ENCODE measurements at places on chromosomes 2 and 18.
A peak's percentile ranks its signal among the peaks of the same experiment; 100 is the strongest.

GRCh38 chr18:41134426-41134825 lies 820.6 kb upstream of the PIK3C3 start:
- DNase-seq = no peak

DNA sequence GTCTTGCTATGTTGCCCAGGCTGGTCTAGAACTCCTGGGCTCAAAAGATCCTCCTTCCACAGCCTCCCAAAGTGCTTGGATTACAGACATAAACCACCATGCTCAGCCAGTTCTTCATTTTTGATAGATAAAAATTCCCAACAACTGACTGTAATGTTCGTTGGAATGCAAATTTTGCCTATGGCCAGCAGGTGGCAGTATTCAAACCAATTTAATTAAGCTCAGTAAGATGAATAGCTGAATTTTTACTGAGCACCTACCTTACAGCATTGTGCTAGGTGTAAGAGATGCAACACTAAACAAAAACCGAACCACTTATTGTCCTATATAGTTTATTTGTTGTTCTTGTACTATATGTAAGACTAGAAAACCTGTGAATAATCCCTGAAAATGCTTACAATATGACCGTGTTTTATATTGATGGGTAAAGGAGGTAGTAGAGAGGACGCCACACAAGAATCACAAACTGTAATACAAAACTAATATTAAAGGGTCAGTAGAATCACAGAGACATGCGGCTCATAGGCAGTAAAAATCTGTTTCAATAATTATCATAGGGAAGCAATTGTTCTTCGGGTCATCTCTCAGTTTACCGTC lies 8.2 kb upstream of the TMEM182 start:
- peak; percentile 11 for DNase-seq

DNA sequence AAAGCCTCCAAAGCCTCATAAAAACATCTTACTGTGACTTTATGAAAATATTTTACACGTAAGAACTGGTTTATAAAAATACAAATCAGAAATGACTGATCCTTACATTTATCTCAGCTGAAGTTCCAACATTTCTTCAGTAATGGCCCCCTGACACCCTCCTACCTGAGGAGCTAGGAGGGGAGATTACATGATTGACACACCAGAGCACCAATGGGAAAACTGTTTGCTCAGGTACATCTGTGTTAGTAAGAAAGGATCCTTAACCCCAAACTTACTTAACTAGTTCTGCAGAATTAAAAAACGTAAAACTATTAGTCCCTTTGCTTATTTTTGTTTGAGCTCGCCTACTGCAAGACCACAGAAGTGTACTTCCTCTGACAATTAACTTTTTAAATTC lies 27.0 kb downstream of the ENOSF1 start:
- no peak for DNase-seq

DNA sequence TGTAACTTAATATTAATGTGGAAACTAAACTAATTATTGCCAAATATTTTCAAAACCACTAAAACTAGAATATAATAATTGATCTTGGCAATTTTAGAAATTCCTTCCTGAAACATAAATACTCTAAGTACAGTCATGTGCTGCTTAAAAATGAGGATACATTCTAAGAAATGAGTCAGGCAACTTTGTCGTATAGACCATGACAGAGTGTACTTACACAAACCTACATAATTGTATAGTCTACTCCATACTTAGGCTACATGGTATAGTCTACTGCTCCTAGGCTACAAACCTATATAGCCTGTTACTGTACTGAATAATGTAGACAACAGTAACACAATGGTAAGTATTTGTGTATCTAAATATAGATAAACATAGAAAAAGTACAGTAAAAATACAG lies 27.6 kb downstream of the FEZ2 start:
- DNase-seq = no peak

DNA sequence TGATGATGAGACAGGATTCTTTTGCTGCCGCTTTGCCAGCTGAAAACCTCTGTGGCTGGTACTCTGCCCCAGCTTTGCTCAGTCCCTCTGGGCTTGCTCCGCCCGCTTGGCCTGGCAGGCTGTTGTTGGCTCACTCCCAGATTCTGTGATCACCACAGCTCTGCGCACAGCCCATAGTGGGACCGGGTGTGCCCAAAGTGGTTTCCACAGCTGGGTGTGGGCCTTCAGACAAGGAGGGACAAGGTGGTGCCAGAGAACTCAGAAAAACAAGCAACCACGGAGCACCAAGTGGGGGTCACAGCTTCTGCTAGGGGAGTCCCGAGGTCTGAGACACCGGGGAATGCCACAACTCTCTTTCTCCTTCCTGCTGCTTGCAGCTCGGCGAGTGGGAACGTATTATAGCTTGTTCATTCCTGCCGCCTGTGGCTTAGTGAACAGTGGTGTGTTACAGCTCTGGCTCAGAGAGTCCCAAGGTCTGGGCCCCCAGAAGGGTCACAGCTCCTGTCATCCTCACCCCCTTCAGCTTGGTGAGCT lies 9.2 kb upstream of the KYNU start:
- no peak for DNase-seq

DNA sequence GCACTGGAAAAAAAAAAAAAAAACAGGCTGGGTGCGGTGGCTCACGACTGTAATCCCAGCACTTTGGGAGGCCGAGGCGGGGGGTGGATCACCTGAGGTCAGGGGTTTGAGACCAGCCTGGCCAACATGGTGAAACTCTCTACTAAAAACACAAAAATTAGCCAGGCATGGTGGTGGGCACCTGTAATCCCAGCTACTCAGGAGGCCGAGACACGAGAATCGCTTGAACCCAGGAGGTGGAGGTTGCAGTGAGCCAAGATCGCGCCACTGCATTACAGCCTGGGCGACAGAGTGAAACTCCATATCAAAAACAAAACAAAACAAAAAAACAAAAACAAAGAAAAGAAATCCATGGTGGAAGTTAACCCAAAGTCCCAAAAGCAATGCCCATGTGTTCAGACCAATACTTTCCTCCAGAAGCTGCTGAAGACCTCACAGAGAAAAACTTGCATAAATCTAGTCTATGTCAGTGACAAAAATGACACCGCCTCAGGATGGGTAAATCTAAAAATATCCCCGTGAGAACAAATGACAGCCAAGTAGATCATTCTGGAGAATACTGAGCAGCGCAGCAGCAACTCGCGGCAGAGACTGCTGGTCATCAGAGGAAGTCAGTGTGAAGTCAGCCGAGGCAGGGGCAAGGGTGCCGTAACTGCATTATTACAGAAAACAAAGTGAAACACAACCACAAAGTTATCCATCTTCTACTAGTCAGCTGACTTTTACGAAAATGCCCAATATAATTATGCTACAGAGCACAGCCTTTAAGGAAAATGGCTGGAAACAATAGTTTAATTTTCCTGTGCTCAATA lies 41.0 kb downstream of the LPIN2 start:
- DNase-seq = no peak

DNA sequence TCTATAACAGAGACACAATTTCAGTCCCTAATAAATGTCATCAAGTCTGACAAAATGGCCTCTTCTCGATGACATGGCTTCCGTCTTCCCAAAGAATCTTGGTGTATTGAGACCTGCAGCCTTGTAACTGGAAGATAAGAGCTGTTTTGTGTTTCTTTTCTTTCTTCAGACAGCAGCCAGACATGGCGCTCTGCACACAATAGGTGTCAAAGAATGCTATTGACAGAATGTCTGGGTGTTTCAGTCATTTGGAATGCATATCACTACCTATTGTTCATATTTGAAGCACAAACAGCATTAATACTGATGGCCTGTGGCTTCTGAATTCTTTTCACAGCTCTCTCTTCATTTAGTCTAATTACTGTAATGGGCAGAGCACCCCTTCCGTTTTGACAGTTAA lies 344.8 kb downstream of the RPRM start:
- DNase-seq = no peak

DNA sequence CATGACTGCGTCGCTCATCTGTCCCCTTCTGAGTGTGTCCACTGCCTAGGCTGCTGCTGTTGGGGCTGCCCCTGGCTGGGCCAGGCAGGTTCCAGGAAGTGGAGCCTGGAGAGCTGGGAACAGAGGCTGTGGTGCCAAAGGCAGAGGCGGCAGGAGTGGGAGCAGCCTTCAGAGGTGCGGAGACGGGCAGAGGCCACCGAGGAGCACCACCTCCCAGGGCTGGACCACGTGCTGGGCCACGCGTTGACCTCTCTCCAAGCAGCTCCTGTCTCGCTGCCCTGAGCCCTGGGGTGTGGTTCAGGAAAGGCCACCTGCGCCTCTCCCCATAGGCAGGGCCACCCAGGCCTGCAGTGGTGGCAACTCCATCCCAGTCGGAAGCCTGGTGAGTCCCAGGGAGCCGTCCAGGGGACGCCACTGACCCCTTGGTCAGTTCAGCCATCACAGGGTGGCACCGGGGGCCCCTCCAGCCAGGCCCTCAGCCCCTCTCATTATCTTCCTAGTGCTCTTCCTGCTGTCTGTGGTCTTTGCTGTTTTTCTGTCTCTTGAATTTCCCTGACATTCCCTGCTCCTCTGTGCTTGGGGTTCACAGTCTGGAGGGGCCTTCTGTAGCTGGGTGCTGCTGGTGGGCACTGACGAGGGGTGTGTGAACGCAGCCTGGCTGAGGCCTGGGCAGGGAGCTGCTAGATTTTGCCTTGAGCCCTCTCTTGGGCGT lies 122.8 kb upstream of the HS6ST1 start:
- DNase-seq = no peak

GRCh38 chr2:219612577-219613286 lies 14.7 kb upstream of the SLC4A3 start:
- no peak for DNase-seq

- DNase-seq = no peak
These were observed 259.2 kb downstream of the IKZF2 start for GRCh38 chr2:212892193-212892592.

GRCh38 chr2:72988726-72989273 lies 71.5 kb downstream of the EMX1 start:
- DNase-seq = no peak

GRCh38 chr18:44779753-44780292 lies 99.1 kb downstream of the SETBP1 start:
- DNase-seq = no peak

DNA sequence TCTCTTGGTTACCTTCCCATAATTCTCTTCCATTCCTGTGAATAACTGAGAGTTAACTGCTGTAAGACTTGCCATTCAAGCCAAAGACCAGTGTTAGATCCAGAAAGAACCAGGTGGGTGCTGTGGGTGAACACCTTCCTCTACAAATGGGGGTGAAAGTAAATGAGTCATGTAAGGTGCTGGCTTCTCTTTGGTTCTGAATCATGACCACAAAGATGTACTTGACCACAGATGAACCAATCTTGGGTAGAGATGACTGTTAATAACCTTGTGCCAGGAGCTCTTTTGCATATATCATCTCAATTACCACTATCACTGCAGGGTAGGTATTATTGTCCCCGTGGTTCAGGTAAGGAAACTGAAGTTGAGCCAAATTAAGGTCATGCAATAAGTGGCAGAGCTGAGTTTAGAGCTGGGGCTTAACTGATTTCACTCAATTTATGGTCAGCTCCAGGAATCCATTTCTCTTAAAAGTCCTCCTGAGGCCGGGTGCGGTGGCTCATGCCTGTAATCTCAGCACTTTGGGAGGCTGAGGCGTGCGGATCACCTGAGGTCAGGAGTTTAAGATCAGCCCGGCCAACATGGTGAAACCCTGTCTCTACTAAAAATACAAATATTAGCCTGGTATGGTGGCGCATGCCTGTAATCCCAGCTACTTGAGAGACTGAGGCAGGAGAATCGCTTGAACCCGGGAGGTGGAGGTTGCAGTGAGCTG lies 244.9 kb upstream of the CXCR4 start:
- DNase-seq = no peak

- peak; percentile 48 for DNase-seq
These were observed 2.0 kb downstream of the BCL11A start for GRCh38 chr2:60551240-60552077.

GRCh38 chr2:11502740-11503292 lies 31.0 kb upstream of the GREB1 start:
- DNase-seq = no peak

DNA sequence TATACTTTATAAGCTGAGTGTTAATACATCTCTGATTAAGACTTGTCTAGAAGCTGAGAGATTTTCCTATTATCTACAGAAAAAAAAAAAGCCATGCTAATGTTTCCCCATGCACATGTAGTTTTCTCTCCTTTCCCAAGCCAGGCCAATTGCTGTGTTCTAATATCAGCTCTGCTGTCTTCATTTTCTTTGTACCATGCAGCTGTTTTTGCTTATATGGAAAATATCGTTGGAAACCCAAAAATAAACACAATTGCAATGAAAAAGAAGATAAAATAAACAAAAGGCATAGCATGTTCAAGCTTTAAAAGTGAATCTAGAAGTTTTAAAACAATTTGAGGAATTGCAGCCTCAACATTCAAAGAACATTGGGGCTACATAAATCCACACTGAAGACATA lies 817.4 kb upstream of the ACVR2A start:
- DNase-seq = no peak

- no peak for DNase-seq
These were observed 2.5 kb upstream of the DHRS9 start for GRCh38 chr2:169066897-169067296.

DNA sequence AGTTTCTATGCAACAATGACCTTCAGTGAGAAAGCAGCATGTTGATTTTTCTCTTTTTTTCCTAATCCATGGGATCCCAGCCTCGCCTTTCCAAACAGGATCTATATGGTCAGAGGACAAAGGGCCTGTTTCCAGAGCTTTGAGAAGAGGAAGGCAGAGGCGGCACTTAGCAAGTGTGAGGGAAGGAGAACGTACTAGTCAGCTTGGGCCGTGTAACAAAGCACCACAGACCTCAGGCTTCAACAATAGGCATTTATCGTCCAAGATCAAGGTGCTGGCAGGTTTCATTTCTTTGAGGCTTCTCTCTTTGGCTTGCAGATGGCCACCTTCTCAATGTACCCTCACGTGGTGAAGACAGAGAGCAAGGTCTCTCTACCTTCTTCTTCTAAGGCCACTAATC lies 7.3 kb upstream of the KCNF1 start:
- no peak for DNase-seq

- no peak for DNase-seq
These were observed 12.2 kb downstream of the DGUOK start for GRCh38 chr2:73938718-73939352.

- DNase-seq = no peak
These were observed 272.4 kb upstream of the DPP10 start for GRCh38 chr2:114170070-114170469.

- DNase-seq = no peak
These were observed 16.4 kb upstream of the IL1R1 start for GRCh38 chr2:102126169-102126568.

DNA sequence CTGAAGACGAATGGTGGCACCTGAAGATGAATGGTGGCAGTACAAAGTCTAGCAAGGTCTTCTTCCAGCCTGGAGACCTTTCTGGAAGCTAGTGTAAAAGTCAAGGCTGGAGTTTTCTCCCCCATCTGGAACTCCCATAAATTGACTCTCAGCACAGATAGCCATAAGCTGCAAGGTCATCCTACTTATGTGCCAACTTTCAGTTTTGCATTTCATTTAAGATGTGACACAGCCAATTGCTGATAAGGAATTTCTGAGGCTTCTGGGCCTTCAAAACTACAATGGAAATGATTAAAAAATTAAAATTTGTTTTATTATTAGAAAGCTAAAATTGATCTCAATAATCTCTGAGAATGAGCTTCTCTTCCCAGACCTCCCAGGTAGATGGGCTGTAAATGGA lies 10.2 kb downstream of the XDH start:
- no peak for DNase-seq
